NCI-H2029 (cell line): ENCODE measurements at places on chromosomes 7 and 10.

GRCh38 chr7:151524331-151524730 is 4.6 kb upstream of the RHEB start:
- DNase-seq = no peak

- no peak for DNase-seq
Measured at GRCh38 chr10:86937502-86938154, 19.8 kb downstream of the MMRN2 start.

DNA sequence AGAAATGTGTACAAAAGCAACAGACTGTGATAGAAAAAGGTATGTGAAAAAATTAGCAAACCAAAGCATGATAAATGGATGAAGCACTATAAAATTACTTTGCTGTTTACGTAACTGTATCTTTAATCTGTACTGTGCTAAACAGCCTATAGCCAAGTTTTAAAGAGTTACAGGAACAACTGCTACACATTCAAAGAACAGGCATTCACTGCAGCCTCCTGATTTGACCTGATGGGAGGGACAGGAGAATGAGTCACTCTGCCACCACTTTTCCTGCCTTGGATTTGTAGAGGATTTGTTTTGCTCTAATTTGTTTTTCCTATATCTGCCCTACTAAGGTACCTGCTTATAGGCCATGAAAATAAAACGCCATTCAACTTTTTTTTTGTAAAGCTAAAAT is 116.1 kb downstream of the FANK1 start:
- no peak for DNase-seq

GRCh38 chr7:46658281-46658680 is 737.2 kb upstream of the IGFBP3 start:
- DNase-seq = no peak

DNA sequence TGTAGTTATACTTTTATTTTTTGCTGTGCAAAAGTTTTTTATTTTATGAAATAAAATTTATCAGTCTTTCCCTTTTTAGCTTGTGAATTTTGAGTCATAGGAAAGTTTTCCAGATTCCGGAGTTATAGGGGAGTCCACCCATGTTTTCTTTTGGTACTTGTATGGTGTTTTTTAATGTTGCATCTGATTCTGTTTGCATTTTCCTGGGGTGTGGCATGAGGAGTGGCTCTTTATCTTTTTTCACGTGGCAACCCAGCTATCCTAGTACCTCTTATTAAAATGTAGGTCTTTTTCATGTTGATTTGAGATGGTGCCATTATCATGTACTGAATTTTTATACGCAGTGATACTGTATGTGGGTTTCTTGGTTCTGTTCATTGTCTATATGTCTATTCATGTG is 19.7 kb downstream of the EXOC6 start:
- DNase-seq = no peak

DNA sequence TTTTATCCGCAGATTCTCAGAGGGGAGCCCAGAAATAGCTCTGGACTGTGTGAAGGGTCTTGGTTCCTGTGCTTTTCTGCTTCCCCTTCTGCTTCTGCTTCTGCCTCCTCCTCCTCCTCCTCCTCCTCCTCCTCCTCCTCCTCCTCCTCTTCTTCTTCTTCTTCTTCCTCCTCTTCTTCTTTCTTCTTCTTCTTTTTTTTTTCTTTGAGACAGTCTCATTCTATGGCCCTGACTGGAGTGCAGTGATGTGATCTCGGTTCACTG is 11.6 kb downstream of the PDZD7 start:
- DNase-seq = no peak

DNA sequence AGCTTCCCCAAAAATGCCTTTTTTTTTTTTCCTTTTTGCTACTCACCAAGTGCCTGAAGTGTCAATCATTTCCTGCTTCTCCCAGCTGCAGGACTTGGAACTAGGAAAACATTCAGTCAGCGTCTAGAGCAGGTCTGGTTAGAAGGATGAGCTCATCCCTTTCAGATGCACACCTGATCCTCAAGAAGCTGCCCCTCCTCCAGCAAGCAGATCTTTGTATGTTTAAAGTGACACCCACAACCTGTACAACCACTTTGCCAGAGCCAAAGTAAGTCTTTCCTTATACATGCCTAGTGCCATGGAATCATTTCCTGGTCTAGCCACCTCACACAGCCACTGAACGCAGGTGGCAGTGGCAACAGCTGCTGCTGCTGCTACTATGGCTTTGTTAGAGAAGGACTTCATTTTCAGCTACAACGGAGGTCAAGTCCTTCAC is 10.4 kb upstream of the USP54 start:
- peak; percentile 63 for DNase-seq

- no peak for DNase-seq
Measured at GRCh38 chr10:49286686-49287085, 12.3 kb upstream of the C10orf71 start.

- DNase-seq = no peak
Measured at GRCh38 chr10:98880971-98881370, 354.7 kb downstream of the HPSE2 start.

GRCh38 chr10:79444199-79445119 is 965 bp downstream of the ZCCHC24 start:
- no peak for DNase-seq

GRCh38 chr10:111098679-111099437 is 22.0 kb downstream of the ADRA2A start:
- no peak for DNase-seq

GRCh38 chr10:62744136-62744535 is 60.4 kb upstream of the ADO start:
- DNase-seq = no peak

GRCh38 chr7:84811362-84811761 is 375.5 kb downstream of the SEMA3D start:
- DNase-seq = no peak

DNA sequence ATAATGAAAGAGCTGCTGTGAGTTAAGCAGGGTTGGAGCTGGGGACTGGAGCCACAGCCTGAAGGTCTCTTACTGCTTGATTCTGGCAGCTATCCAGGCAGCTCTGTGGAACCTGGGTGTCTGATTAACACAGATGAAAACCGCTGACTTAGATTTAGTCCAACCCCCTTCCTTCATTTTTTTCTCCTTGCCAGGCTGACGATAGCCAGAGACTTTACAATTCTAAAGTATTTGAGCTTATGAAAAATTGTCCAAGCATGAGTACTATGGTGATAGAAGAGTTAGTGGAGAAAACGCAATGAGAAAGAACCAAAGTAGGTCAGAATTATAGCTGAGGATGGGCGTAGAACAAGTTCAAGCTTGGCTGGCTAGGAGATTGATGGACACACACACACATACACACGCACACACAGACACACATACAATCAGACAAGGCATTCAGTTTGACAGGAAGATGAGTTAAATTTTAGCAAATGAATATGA is 13.5 kb upstream of the GPR85 start:
- DNase-seq = no peak

DNA sequence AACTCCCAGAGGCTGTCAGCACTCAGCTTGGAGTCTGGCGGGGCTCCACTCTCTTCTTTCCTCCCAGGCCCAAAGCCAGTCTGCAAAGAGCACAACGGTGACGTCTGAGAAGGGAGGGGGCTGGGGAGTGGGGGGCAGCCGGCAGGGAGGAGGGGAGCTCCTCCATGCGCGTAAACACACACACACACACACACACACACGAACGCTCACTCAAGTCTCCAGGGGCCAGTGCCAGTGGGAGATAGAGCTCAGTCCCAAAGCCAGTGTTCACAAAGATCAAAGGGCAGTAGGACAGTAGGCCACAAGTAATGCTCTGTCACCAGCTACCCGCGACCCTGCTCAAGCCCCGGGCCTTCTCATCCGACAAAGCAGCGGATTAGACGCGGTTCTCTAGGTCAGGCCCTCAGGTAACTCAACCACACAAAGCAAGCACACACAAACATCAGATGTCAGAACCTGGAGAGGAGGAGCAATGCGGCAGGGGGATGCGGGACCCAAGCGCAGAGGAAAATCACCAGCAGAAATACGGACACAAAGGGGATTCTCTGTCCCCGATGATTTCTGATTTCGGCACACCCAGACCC is 19.9 kb downstream of the TCAF1 start:
- no peak for DNase-seq

DNA sequence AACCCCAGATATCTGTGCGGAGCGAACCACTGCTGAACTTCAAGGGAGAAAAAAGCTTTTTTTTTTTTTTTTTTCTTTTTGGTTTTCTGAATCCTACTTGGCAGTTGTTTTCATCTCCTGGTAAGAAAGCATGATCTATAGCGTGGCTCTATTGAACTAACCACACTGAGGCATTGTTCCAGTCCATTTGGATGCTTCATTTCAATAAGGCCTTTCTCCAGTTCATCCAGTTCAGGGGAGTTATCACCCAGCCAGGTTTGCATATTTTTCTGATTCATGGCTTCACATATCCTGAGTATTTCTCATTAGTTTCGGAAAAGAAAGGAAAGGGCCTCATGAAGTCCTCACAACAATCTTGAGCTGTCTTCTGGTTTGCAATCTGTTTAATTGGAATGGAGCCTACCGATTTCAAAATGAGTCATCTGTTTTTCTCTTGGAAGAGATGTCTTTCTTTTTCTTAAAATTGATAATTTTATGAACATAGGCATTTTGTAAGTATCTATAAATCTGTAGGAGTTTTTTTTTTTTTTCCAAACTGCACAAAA is 93.1 kb upstream of the STEAP4 start:
- no peak for DNase-seq

- no peak for DNase-seq
Measured at GRCh38 chr10:28354511-28354910, 51.6 kb upstream of the MPP7 start.

- no peak for DNase-seq
Measured at GRCh38 chr10:124512040-124512428, 50.4 kb downstream of the LHPP start.

- DNase-seq = no peak
Measured at GRCh38 chr10:22945934-22946673, 18.3 kb downstream of the ARMC3 start.

- DNase-seq = peak; percentile 2
Measured at GRCh38 chr7:127959770-127960169, 71.5 kb downstream of the LRRC4 start.

GRCh38 chr7:139034855-139035585 is 822 bp downstream of the ZC3HAV1L start:
- DNase-seq = no peak

DNA sequence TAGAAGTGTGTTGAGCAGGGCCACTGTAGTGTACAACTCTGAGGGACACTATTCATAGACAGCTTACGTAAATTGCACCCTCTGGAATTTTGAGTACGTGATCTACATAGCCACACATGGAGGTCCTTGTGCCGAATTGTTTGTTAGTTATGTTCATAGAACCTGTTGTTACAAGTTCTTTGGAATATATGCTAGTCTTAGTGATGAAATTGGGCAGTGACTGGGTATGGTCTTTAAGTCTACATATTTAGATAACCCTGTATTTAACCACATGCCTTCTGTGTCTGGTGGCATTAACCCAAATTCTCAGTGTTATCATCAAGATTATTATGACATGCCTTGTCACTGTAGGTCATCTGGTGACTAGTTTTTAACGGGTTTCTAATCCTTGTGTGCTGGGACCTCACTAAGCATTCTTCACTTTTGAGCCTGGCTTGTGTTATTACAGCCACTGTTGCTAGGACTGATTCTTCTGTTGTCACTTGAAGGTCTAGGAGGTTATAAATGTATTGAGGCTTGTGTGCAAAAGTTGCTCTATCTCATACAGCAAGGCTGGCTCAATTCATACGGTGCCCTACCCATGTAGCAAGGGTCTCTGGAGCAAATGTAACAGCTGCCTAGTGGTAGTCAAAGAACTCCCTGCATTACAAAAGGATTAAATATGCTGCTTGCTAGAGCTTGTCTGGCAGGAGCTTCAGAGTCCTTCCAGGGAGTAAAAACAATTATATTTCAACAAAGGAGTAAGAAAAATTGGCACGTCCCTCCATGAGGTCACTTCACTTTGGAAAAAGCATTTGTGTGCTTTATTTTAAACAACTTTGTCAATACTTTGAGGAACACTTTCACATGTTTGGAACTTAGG is 65.4 kb downstream of the CDK14 start:
- no peak for DNase-seq

DNA sequence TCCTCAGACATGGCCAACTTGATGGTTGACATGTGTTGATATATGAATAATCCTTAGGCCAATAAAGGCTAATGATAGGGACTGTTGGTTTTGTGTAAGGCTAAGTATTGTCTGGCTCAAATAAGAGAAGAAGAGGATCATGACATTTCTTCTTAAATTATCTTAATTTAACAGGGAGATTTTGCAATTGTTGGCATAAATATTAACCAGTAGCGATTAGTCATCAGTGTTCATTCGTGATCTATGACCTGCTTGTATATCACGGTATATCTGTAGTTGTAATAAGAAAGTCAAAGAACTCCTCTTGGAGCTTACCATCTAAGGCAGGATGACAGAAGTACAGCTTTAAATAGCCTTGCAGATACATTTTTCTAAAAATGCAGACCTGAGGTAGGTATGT is 196.4 kb downstream of the CREB5 start:
- DNase-seq = no peak

GRCh38 chr10:88047579-88047978 is 184.2 kb downstream of the PTEN start:
- DNase-seq = no peak
